ENCODE measurements at places on chromosomes 7 and 10. TPM values are rescaled to one million over a fixed set of nuclear protein-coding genes. Genes with fewer than 3 reads are reported as not detected.

Gene CRPPA
- total RNA-seq, result 0.38 TPM

Gene PLEKHS1
- total RNA-seq, result not detected

Gene TMEM270
- not detected for total RNA-seq

Gene CISD1
- total RNA-seq, result 71.7 TPM

Gene DENND10
- total RNA-seq, result 71.1 TPM

Gene TWIST1
- total RNA-seq, result not detected

All from NCI-H460 (cell line).